ENCODE measurements at places on chromosomes 6 and 20.

- DNase-seq, result no peak
Measured at GRCh38 chr6:85676086-85676729, 33.5 kb upstream of the SYNCRIP start.

DNA sequence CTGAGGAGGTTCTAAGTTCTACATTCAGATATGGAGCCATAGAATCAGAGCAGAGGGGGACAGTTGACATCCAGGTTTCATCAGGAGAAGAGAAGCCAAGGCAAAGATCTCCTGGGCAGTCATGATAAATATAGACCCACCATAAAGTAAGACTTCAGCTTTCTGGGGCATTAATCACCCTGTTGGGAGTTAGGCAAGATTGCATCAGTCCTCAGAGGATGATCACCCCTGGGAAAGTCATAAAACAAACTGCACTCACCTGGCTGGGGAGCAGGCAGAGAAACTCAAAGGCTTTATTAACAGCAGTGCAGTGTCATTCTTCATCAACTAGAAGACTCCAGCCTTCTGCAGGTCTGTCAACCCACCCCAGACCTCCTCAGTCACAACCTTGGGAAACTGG lies 301.3 kb upstream of the JARID2 start:
- no peak for DNase-seq

- DNase-seq, result no peak
Measured at GRCh38 chr20:51488331-51488730, 54.2 kb downstream of the NFATC2 start.

- no peak for DNase-seq
Measured at GRCh38 chr6:108694816-108695215, 134.1 kb downstream of the FOXO3 start.

- DNase-seq, result no peak
Measured at GRCh38 chr6:41027241-41027640, 11.8 kb downstream of the UNC5CL start.

GRCh38 chr6:20092071-20092566 lies 120.2 kb downstream of the MBOAT1 start:
- peak; percentile 50 for DNase-seq

GRCh38 chr20:12207875-12208274 lies 290.2 kb downstream of the BTBD3 start:
- DNase-seq, result no peak

GRCh38 chr6:101393251-101393828 lies at the start of gene GRIK2:
Gene GRIK2 (plus strand): TSS chr6:101393708.
- no peak for DNase-seq

DNA sequence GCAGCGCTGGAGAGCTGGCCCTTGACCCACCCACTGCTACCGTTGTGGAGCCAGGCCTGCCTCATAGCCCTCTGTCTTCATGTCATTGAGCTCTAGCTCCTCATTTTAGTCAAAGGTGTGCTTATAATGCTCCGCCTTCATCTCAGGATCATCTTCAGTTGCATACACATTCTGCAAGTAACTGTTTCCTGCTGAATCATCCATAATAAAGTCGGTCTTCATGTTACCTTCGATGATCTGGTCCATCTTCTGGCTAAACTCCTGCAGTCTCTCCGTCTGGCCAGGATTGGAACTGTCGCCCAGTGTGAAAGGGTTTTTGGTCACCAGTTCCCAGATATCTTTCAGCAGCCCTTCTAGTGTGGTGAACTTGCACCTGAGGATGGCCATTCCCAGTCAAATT lies 62.6 kb upstream of the ARMC2 start:
- no peak for DNase-seq

- DNase-seq, result no peak
Measured at GRCh38 chr6:140182821-140183220, 808.4 kb upstream of the CITED2 start.

- DNase-seq, result no peak
Measured at GRCh38 chr6:115832786-115833185, 227.9 kb downstream of the FRK start.

DNA sequence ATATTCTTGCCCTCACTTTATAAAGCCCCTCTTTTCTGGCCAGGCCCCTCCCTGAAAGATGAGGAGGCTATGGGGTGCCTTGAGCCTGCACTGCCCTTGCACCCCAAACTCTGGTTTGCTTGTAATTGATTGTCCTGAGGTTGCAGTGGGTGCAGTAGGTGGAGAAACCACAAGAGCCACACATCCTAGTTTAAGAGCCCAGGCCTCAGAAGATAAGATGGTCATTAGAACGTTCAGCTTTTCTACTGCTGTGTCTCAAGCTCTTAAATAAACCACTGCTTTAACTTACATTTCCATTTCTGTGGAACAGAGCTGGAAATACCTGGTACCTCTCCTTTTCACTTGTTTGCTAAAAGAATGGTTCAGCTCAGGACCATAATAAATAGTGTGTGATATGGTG lies 9.0 kb downstream of the MRAP2 start:
- no peak for DNase-seq

DNA sequence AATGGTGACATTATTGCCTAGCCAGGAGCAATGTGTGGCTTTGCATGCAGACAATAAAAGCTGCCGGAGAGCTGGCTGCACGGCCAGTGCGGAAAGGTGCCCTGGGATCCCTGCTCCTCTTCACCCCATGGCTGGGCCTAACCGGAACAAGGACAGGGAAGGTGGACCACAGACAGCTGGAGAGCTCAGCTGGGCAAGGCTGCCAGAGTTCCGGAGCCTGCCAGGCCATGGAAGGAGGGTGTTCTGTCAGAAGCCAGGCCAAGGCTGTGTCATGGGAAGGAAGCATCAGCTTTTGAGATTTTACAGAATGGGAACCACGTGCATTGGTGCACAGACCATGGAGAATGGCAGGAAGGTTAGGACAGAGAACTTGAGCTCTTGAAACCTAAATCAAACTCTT lies 25.0 kb downstream of the MAP1LC3A start:
- DNase-seq, result no peak

- no peak for DNase-seq
Measured at GRCh38 chr6:43517505-43518357, 842 bp downstream of the POLR1C start.

DNA sequence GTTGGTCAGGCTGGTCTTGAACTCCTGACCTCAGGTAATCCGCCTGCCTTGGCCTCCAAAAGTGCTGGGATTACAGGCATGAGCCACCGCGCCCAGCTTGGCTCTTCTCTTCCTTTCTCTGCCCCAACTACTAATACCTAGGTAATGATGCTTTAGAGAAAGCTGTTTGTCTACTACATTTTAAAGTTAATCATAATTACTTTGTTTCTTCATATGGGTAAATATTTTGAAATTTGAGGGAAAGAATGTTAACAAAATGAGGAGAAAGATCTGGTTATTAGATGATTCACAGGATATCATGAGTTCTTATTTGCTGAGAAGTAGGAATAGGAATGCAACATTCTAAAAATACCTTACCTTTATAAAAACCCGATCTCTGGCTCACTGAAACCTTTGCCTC lies 18.4 kb upstream of the PTPRK start:
- DNase-seq, result no peak

- no peak for DNase-seq
Measured at GRCh38 chr6:79724816-79725215, 93.7 kb downstream of the SH3BGRL2 start.

GRCh38 chr6:11770546-11771466 lies 7.8 kb downstream of the ADTRP start:
- no peak for DNase-seq

DNA sequence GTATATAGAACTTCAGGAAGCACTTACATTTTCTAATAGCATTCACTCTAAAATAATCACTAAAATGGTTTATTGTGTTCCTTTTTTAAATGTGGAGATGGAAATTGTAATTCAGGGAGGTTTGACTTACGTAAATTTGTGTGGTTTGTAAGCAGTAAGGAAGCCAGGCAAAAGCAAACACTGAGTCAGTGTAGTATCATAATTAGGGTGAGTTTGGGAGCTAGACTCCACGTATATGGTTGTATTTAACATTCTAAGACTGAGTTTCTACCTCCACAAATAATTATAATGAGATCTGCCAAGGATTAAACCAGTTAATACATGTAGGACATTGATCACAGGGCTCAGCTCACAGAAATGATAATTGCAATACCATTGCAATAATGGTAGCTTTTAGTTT lies 425.5 kb downstream of the CBLN4 start:
- DNase-seq, result no peak

DNA sequence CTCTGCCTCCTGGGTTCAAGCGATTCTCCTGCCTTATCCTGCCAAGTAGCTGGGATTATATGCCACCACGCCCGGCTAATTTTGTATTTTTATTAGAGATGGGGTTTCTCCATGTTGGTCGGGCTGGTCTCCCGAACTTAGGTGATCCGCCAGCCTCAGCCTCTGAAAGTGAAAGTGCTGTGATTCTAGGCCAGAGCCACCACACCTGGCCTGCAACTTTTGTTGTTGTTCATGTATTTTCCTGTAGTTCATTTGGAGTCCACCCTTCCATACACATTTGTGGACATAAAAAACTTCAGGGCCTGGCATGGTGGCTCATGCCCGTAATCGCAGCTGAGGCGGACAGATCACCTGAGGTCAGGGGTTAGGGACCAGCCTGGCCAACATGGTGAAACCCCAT lies 14.5 kb downstream of the HSPA1B start:
- no peak for DNase-seq

DNA sequence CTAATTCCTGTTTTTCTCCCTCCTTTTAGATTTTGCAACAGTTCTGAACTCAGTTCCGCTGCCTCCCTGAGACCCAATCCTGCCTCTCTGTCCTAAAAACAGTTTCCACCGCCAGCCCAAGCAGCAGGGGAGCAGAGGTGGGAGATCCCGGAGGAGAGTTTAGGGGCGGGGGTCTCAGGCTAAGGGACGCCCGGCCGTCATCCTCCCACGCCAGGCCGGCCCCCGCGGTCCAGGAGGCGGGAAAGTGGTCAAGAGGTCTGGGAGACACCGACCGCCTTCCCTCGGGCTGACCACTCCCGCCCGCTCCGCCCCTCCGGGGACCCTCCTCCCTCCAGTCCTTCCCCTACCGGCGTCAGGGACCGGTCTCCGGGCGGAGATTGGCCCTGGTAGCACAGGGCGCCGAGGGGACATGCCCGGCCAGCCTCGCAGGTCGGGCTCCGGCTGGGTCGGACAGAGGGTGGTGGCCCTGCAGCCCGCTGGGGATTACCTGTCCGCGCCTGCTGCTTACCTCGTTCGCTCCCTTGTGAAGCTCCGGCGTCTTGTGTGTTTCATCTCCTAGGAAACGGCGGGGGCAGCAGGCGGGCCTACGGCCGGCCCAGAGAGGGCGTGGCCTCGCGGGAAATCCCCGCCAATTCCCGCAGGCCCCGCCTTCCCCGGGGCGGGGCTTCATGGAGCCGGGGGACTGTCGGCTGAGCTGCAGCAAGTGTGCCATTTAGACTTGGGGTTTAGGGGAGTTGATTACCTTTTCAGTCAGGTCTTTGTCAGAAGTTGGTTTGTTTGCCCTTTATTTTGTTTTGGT lies at the start of gene MAK:
MAK (minus strand) TSS at position 545 of the 799 bp plus-strand sequence. CDS start 7,891 bp downstream, outside the sequence.
- DNase-seq, result peak; percentile 89

DNA sequence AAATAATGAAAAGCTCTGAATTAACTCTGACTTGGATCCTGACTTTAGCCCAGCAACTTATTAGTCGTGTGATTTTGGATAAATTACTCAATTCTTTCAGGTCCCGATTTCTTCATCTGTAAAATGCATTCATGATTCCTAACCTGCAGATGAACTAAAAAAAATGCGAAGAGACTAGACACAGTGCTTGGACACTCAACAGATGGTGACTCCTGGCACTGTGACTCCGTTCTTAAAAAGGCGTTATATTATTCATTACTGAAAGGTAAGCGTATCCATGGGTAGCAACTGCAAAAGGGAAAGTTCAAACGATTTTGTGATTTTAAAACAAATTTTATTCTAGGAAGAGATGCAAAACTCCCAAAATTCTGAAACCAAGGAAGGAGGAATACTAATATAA lies 226.3 kb downstream of the KIF16B start:
- no peak for DNase-seq

- no peak for DNase-seq
Measured at GRCh38 chr6:144896289-144896688, 611.2 kb downstream of the UTRN start.

GRCh38 chr20:62063981-62064769 lies 1.5 kb downstream of the TAF4 start:
- DNase-seq, result no peak

DNA sequence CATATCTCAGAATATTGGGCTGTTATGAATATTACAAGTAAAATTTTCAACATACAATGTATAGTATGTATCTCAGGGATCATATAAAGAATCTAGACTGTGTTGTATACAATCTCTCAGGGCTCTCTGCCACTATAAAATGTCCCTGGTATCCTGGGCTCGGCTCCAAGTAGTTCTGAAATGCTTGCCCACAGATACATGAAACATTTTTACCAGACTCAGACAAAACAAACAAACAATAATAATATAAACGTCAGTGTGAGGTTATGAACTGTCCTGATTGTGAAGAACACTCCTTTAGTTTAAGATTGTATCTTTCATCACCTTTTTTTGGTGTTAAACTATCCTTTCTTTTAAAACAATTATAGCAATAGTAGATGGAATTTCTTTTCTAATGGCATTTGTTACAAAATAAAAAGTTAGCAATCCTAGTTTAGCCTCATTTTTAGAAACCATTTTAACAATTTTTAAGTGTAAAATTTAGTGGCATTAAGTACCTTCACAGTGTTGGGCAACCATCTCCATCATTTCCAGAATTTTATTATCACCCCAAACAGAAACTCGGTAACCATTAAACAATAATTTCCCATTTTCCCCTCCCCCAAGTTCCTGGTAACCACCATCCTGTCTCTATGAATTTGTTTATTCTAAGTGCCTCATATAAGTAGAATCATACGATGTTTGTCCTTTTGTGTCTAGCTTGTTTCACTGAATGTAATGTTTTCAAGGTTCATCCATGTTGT lies 17.4 kb upstream of the LY86 start:
- DNase-seq, result no peak

DNA sequence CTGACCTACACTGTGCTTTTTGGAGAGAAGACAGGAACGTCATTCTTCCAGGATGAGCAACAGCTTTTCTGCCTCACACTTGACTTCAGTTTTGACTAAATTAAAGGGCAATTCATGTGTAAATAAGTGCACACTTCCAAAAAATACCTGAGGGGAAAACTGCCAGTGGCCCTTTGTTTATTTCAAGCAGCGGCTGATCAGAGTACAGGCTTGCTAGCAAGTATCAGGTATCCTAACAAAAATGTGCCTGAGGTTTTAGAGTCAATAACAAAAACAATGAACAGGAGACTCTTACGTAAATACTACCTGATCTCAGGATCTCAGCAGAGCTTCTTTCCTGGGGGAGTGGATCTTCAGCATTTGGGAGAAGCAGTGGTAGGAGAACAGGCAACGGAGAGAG lies 12.4 kb downstream of the LY86 start:
- DNase-seq, result no peak

DNA sequence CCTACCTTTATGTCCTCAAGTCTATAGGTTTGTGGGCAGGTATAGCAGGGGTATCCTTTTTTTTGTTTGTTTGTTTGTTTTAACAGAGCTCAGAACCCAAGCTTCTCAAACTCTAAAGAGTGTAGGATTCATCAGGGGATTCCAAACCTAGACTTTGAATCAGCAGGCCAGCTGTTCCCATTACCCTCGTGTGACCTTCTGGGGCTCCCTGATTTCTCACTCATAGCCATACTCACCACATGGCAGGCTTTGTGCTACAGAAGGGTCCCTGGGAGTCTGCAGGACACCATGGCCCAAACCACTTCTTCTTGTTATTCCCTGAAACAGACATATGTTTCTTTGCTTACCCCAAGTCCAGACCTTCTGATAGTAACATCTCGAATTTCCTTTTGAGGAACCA lies 350.8 kb upstream of the TSHZ2 start:
- DNase-seq, result no peak

GRCh38 chr20:37728635-37728983 lies 34.8 kb downstream of the CTNNBL1 start:
- DNase-seq, result no peak

Data from left renal cortex interstitium (tissue), 4 donors.